ENCODE measurements at places on chromosomes 1 and 21.

DNA sequence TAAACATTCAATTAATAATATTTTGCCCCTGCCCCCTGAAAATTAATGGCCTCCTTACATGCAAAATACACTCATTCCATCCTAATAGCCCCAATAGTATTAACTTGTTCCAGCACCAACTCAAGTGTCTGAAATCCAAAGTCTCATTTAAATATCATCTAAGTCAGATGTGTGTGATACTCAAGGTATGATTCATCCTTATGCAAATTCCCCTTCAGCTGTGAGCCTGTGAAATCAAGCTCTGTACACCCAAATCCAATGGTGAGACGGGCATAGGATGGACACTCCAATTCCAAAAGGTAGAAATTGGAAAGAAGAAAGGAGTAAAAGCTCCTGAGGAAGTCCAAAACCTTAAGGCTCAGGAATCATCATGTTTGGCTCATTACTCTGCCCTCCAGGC lies 83.5 kb downstream of the HHAT start:
- DNase-seq, result no peak

GRCh38 chr1:188642704-188643103 lies 1814.0 kb downstream of the PLA2G4A start:
- DNase-seq, result peak; percentile 18

DNA sequence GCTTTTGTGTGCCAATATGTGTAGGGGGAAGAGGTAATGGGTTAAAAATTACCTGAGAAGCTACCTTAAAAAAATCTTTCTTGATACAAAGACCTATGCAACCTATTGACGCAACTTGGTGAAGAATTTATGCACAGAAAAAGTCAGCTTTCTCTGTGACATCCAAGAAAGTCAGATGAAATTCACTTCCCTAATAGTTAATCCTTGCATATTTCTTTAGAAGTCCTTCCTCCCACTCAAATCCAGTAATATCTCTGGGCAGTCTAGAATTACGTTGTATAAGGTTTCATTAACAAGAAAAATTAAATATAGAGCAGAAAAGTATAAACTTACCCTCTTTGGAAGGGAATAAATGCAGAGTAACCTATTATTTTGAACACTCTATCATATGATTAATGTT lies 2.9 kb downstream of the UBAP2L start:
- no peak for DNase-seq

DNA sequence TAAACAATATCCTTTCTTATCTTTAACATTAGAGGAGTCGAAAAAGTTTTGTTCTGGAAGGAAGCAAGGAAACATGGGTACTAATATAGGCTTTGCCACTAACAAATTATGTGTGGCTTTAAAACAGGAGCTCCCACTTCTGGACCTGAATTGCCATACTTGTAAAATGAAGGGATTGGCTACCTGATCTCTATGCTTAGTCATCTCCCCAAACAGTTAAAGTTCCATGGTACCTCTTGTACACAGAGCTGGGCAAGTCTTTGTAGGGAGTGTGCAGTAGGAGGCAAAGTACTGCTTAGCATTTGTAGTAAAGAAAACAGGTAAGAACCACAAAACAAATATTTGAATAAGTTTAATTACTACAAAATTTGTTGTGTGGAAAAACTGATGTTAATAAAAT lies 81.3 kb downstream of the MAST2 start:
- DNase-seq, result no peak

GRCh38 chr21:17607684-17608083 lies 5.0 kb downstream of the BTG3 start:
- DNase-seq, result no peak

DNA sequence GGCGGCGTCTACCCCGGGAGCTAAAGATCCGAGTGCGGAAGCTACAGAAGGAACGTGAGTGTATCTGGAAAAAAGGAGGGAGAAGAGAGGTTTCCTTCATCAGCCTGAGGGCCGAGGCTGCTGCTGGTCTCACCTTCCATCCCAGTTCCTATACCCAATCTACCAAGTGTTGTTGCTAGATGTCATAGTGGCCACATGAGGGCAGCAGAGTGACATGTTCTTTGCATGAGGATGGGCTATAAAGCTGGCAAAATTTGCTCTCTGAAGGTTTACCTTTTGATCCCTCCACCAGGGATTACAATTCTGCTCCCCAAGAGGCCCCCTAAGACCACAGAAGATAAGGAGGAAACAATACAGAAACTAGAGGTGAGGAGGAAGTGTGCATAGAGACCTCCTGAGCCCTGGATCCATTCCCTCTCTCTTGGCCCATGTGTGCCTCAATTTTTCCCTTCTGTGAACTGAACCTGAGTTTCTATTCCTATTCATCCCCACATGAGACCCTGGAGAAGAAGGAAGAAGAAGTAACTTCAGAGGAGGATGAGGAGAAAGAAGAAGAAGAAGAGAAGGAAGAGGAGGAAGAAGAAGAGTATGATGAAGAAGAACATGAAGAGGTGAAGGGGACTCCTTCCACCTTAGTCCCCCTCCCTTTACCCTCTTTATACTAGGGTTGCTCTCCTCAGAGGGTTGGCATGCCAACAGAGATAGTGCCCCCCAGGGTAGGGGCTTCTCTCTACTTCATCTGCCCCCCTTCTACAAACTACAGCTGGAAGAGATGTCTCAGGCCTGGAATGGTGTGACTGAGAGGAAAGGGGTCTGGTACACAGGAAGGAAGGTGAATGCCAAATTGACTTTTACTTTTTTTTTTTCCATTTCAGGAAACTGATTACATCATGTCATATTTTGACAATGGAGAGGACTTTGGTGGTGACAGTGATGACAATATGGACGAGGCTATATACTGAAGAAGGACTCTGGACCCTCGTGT lies 13.3 kb downstream of the POLR3GL start:
- DNase-seq, result peak; percentile 86

DNA sequence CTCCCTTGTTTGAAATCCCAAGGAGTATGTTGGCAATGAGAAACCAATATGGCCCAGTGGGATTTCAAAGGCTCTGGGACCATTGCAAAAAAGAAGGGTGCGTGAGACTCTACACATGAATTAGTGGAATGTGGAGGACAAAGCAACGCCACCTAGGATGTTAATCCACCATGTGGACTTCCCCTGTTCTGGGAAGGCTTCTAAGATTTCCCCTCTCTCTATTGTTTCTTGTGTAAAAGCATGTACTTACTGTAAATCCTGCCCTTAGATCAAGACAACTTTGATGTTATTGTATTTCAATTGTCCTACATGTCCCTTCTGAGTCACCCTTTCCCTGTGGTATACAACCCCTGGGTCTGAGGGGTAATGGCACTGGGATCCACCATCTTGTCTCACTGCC lies 4.7 kb upstream of the ACADM start:
- DNase-seq, result no peak

- no peak for DNase-seq
These were observed 29.1 kb upstream of the PLA2G4A start for GRCh38 chr1:186799689-186800054.

DNA sequence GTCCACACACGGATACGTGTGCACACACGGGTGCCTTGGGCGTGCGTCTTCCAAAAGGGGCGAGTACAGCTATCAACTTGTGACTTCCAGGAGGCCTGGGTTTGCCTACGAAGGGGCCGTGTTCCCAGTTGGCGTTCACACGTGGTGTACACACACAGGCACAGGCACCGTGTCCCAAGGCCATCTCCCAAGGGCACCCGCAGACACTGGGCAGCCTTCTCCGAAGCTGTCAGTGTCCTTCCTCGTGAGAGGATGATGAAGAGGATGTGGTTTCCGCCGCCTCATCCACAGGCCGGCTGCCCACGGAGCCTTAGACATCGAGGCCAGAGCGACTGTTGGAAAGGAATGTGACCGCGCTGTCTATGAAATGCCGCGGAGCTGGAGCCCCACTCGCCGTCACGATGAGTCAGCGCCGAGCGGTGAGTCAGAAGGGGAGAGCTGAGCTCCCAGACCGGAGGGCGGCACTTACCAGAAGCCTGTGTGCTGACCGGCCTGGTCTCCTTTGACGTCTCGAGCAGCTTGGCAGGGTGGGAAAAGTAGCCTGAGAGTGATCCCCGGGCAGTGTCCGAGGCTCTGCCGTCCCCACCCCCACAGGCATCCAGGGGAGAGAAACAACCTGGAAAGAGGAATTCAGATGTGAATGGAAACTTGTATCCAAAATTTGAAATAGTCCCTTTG lies 141.4 kb upstream of the ARHGEF16 start:
- no peak for DNase-seq

DNA sequence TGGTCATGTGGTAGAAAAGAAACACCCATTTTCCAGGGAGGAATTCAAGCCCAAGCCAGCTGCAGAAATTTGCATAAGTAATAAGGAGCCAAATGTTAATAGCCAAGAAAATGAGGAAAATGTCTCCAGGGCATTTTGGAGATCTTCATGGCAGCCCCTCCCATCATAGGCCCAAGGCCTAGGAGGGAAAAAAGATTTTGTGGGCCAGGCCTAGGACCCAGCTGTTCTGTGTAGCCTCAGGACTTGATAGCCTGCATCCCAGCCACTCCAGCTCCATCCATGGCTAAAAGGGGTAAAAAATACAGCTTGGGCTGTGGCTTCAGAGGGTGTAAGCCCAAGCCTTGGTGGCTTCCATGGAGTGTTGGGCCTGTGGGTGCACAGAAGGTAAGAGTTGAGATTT lies 21.4 kb upstream of the LYPD8 start:
- DNase-seq, result no peak

- no peak for DNase-seq
These were observed 57.8 kb upstream of the CACNA1E start for GRCh38 chr1:181425566-181425965.

DNA sequence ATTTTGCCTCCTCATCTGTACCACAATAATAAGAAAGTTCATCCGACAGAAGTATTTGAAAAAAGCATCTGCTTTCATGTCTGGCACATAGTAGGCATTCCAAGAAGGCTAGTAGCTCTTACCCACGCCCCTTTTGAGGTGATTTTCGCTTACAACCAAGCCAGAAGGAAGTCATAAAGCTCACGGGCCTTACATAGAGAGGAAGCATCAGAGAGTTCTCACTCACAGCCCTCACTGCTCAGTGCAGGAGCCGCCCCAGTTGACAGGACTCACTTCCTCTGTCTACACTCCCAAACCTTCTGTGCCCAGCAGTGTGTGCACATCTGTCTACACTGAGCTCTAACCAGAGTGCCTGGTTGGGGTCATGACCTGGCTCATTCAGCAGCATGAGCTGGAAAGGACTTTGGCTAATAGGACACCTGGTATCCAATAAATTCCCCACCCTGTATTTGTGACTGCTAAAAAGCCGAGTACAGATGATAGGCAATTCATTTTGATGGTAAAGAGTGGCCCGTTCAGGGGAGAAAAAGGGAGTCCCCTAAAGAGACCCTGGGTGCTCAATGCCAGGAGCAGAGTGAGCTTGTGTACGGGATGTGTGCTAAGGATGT lies 36.8 kb upstream of the DUSP10 start:
- DNase-seq, result no peak

GRCh38 chr1:115648717-115649691 lies 7.2 kb downstream of the VANGL1 start:
- no peak for DNase-seq

GRCh38 chr1:35190784-35191183 lies 2.2 kb downstream of the SFPQ start:
- DNase-seq, result no peak

- DNase-seq, result no peak
These were observed 12.2 kb upstream of the VN1R5 start for GRCh38 chr1:247243524-247244137.

DNA sequence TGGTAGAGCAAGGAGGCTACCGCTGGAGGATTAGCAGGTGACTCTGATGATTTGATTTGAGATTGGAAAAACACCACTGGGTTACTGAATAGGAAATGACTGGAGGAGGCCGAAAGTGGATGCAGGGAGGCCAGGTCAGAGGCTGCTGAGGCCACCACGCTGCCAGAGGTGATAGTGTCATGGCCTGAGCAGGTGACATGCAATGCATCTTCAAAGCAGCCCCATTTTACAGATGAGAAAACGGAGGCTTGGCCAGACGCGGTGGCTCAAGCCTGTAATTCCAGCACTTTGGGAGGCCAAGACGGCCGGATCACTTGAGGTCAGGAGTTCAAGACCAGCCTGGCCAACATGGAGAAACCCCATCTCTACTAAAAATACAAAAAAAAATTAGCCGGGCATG lies 12.8 kb downstream of the C1orf167 start:
- no peak for DNase-seq

DNA sequence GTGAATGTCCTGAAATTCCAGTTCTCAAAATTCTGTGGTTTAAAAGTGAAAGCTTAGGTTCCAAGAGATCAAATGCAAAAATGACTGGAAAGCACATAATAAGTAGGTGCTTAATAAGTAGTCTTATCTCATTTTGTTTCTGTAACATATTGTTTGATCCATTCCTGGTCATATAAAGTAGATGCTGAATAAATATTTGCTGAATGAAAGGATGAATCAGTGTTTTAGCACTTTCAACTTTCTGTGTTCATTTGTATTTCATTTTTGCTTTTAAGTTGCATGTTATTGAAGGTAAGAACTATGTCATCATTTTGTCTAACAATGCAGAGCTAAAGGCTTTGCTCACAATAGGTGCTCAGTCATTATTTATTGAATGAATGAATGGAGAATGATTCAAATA lies 6.3 kb downstream of the MAST2 start:
- no peak for DNase-seq

- DNase-seq, result no peak
These were observed 80.4 kb downstream of the NPHP4 start for GRCh38 chr1:5911871-5912271.

All from NCI-H748 treated with DMSO at 0.1 percent for 48 hours (cell line).